AG20443 (cell line): ENCODE measurements at places on chromosomes 4 and X.

DNA sequence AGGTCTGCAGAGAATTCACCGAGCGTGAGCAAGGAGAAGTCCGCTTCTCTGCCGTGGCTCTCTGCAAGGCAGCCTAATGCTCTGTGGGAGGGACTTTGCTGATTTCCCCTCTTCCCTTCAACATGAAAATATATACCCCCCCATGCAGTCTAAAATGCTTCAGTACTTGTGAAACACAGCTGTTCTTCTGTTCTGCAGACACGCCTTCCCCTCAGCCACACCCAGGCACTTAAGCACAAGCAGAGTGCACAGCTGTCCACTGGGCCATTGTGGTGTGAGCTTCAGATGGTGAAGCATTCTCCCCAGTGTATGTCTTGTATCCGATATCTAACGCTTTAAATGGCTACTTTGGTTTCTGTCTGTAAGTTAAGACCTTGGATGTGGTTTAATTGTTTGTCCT is 11.3 kb downstream of the UCHL1 start:
- no peak for DNase-seq

DNA sequence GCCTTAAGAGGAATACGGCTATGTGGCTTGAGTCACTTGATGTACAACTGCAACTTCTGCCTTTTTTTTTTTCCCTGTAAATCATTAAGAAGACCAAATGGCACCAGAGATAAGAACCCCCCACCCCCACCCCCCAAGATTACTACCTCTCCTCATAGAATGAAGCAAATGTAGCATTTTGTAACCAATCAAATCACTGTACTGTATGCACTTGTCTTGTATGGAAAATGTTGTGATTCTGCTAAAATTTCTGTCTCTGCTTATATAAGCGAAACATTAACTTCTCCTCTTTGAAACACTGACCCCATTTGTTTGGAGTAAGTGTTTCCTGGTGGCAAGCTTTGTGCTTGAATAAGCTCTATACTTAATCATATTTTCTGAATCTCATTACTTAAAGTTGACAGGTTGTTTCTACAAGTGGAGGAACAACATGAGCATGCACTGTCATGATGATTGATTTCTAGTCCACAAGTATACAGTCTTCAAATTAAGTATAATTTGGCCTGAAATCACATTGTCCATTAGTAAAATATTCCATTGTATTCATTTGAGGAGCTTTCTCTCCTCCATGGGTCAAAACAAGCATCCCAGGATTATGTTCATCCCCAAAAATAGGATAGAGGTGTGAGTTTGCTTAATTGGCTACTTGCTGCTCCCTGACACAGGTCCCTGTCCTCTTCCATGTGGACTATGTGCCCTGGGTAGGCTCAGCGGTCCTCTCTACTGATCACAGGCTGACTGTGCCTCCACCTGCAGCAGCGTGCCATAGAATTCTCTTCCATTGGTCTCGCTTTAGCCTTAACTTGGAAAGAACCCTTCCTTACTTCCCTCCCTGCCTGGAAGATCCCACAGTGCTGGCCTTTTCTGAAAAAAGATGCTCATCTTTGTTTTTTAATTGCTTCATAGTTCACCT is 104.0 kb upstream of the BMP2K start:
- no peak for DNase-seq

GRCh38 chrX:107493141-107493540 is 43.7 kb downstream of the FRMPD3 start:
- DNase-seq = no peak

- no peak for DNase-seq
Observed at GRCh38 chrX:17553961-17554482, 179.0 kb downstream of the NHS start.

DNA sequence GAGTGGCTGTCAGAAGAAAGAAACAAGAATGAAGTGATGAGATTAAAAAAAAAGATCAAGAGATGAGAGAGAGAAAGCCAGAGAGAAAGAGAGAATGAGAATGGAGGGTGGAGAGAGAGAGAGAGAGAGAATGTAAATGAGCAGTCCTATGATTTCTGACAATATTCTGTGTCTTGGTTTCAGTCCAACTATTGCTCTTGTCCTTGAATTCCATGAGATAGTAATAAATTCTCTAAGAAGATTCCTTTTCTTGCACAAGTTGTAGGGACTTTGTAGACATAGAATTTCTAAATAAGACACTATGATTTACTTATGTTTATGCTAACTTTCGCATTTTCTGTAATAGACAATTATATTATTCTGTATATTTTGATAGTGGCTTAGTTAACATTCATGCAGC is 149.6 kb upstream of the CTSO start:
- no peak for DNase-seq

GRCh38 chr4:147944249-147944648 is 212.4 kb downstream of the ARHGAP10 start:
- no peak for DNase-seq

GRCh38 chr4:79638735-79639134 is 230.7 kb upstream of the GK2 start:
- DNase-seq = no peak

- DNase-seq = no peak
Observed at GRCh38 chrX:580030-580429, 50.6 kb upstream of the SHOX start.

DNA sequence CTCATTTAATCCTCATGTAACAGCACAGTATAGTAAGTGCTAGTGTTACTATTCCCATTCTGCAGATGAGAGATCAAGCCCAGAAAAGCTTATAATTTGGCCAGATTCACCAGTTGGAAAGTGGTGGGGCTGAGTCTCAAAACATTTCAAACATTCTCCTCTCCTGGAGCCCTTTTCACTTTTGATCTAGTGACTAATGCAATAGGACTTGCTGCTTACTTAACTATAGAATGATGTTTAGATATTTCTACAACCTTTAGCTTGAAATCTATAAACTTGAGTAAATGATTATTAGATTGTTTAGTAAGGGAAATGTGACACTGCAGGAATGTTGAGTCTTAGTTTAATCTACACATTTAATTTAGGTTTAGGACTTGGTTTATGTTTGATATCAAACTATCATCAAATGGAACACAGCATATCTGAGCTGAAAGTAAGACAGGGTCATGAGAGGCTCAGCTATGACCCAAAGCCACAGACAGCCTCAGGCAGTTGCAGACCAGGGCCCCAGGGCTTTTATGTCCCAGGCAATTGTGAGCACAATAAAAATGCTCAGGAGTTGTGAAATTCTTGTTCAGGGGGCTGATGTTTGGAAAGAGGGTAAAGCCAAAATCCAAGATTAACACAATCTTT is 199.5 kb upstream of the HS3ST1 start:
- DNase-seq = no peak

DNA sequence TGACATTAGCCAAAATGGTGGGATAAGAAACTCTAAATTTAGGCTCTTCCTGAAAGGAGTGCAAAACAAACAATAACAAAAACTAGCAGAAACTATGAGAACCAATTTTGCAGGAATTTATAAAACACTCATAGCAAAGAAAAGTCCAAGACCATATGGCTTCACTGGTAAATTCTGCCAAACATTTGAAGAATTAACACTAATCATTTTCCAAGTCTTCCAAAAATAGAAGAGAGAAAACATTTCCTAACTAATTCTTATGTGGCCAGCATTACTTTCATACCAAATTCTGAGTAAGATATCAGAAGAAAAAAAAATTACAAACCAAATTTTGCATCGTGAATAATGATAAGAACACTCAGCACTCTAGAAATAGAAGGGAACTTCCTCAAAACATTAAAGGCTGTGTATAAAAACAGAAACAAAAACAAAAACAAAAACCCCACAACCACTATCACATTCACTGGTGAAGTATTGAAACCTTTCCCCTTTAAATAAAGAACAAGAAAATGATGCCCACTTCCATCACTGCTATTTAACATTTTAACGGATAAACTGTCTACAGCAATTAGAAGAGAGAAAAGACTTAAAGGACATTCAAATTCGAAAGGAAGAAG is 524.3 kb upstream of the GALNTL6 start:
- DNase-seq = no peak

DNA sequence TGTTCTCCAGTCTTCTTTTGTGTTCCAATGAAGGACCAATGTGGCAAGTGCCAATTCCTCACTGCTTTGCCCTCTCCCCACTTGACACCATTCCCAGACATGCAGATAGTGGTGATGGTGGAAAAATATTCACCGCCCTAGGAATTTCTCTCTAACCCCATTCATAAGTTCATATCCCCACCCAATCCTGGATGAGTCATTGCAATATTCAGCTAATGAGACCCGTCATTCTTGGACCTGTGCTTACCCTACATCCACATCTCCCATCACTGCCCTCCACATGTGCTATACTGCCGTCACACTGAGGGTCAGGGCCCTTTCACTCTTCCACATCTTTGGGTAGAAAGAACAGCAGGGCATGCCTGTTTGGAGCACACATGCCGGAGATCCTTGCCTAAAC is 199.2 kb downstream of the KCNIP4 start:
- no peak for DNase-seq

GRCh38 chr4:108612365-108612764 is 8.0 kb upstream of the RPL34 start:
- no peak for DNase-seq

DNA sequence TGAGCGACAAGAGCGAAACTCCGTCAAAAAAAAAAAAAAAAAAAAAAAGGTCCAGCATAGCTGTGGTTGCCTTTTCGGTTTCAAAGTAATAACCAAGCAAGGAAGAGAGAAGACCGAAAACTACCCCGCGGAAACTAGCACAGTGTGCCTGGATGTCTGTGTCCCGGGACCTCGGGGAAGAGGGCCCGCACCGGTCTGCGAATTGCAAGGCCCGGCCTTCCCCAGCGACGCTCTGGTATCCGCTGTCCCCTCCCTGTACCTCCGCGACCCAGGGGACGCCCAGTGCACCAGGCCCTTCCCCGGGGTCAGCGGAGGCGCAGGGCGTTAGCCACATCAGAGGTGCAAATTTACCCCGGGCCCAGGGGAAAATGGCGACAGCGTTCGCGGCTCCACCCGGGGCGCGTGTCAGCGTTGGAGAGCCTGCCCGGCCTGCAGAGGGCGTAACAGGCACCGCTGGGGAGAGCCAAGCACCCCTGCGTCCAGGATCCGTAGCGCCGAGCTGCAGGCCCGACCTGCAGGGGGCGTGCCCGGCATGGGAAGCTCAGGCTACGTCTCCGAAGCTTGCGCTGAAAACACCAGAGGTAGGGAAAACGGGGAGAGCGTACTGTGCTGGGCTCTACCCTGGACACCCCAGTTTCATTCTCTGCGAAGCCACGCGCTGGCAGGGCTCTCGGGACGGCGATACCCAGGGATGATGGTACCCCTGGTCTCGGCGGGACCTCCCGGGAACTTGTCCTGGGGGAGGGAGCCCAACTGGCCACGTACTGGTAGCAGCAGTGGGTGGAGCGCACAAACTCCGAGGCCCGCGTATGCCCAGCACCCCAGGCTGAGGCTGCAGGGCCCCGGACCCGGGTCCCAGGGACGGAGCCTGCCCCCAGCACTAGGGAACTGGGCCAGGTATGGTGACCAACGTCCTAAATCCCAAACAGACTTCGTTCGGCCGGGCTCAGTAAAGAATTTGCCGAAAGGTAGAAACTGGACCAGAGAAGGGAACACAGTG is 16.2 kb downstream of the NKX6-1 start:
- DNase-seq = peak; percentile 48

DNA sequence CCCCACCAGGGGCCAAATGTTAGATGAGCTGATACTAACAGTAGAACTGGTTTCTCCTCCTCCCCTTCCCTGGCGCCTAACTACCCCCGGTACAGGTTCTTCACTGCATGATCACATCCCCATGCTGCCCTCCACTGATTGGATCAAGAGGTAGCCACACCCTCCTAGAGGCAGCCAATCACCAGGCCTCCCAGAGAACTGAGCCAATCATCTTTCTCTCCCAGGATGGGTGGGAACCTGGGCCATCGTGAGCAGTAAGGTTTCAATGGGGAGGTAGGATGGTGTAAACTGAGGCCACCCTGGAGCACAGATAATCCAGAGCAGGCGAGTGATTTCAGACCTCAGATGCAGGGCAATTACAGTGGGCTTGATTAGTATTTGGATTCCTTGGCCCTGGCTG is 64.2 kb downstream of the PPP2R2C start:
- DNase-seq = no peak

- no peak for DNase-seq
Observed at GRCh38 chrX:55839485-55839884, 121.9 kb downstream of the RRAGB start.

- DNase-seq = no peak
Observed at GRCh38 chr4:26431461-26432180, 58.7 kb downstream of the CCKAR start.

DNA sequence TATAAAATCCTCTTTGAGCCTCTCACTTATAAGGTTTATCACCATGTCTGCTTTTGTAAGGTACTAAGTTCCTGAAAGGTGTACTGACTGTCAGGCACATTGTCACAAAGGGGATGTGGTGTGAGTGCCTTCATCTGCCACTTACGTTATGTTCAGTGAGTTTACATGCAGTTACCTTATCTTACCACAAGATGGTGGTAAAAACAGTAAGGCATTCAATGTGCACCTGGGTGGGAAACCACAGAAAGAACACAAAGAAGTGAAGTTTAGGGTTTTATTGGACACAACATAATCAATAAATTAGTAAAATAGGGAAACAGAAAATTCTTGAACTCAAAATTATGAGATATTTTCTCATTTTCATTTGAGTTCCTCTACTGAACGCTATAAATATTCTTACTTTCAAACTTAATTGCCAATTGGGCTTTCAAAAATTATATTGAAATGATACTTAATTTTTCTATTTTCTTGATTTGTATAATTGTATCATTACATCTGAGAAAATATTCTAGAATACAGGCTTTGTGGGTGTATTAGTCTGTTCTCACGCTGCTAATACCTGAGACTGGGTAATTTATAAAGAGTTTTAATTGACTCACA is 650.8 kb downstream of the PCDH7 start:
- DNase-seq = peak; percentile 40

DNA sequence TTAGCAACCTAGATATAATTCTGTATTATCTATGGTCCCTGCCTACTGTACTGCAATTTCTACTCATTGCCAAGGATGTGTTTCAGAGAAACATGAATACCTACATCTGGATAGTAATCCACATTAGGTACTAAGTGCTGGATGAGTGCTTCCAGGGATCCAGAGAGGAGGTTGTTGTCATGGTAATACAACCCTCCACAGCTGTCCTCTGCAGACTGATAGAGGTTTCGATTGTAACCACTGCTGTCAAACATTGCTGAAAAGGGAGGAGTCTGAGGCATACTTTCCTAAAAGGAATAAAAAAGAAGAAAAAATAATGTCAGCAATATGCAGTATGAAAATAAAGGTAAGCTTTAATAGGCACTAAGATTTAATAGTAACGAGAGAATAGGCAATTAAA is 12.5 kb downstream of the RASGEF1B start:
- DNase-seq = no peak

GRCh38 chr4:11098461-11098860 is 330.2 kb downstream of the HS3ST1 start:
- no peak for DNase-seq

DNA sequence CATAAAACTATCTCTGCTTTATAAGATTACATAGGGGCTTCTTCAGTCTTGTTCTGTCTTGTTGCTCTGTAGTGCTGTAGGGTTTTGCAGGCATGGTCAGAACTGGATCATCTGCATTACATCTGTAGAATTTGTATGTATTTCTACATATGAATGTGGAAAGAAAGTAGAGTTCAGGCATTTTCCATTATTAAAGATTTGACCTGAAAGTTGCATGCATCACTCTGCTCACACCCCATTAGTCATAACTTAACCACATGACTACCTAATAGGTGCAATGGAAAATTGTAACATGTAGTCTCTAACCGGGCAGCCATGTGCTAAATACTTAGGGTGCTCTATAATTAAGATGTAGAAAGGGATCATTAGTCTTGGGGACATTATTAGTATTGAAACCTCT is 45.7 kb upstream of the AGA start:
- DNase-seq = no peak

GRCh38 chr4:3399277-3400194 is 42.2 kb upstream of the HGFAC start:
- no peak for DNase-seq

- DNase-seq = no peak
Observed at GRCh38 chr4:35695421-35695820, 548.9 kb downstream of the ARAP2 start.
